ENCODE measurements at places on chromosomes 2 and 18.

DNA sequence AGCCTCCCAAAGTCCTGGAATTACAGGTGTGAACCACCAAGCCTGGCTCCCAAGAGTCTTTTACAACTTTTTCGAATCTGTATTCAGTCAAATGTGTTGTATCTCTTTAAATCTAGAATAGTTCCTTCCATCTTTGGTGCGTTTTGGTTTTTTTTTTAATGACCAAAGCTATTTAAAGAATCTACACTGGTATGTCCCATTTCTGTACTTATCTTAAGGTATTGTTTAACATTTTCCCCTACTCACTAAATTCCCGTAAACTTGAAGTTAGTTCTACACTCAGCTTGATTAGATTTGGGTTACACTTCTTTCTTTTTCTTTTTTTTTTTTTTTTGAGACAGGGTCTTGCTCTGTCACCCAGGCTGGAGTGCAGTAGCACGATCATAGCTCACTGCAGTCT is 63.8 kb downstream of the TMEM237 start:
- no peak for DNase-seq

DNA sequence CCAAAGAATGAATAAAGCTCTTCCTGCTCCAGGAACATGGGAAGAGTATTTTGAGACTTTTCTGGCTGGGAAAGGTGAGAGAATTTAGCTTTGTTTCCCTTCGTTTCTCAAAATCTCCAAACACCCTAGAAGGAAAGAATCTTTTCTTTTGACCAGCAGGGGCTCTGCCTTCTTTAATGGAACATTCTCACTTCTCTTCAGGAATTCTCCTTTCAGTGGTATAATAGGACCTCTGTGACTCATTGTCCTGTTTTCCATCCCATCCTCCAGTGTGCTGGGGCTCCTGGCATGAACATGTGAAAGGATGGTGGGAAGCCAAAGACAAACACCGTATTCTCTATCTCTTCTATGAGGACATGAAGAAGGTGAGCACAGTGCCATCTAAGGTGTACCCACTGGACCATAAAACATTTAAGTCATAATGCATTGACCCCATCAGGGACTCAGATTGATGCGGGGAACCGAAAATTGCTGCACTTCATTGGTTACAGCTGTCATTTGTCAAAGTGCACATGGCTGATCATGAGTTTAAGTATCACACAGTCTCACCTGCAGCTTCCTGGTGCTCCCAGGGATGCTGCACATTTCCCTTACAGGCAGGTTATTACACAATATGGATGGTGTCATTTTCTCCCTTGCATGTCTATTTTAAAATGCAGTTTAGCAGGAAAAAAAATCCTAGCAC is 5.5 kb downstream of the SULT1C4 start:
- no peak for DNase-seq

DNA sequence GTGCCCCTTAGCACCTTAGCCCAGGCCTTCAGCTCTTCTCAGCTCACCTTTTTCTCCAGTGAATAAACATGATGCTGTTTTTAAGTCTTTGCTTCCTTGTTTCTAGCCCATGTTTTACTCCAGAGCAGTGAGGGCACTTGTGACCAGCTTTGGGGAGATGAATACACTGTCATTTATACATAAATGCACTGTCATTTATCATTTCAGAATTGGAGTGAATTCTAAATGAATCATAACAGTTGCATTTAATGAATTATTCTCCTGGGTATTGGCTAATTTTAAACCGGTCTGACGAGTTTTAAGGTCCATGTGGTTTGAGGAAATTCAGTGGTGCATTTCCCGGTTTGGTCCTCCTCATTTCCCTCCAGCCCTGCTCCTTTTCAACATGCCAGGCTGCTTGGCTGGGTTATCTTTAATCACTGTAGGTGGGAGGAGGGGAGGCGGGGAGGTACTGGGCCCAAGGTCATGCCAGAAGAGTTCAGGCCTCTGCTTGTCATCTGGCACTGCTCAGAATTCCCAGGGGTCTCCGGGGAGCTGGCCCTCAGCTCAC is 23.9 kb downstream of the PRKCE start:
- DNase-seq, result no peak

DNA sequence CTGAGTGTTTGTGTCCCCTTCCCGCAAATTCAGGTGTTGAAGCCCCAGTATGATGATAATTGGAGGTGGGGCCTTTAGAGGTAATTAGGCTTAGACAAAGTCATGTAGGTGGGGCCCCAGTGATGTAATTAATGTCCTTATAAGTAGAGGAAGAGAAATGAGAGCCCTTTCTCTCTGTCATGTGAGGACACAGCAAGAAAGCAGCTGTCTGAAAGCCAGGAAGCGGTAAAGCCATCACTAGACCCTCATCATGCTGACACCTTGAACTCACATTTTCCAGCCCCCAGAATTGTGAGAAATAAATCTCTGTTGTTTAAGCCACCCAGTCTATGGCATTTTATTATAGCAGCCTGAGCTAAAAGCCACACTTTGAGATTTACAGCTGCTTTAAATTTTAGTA is 1580.0 kb downstream of the LRP1B start:
- no peak for DNase-seq

DNA sequence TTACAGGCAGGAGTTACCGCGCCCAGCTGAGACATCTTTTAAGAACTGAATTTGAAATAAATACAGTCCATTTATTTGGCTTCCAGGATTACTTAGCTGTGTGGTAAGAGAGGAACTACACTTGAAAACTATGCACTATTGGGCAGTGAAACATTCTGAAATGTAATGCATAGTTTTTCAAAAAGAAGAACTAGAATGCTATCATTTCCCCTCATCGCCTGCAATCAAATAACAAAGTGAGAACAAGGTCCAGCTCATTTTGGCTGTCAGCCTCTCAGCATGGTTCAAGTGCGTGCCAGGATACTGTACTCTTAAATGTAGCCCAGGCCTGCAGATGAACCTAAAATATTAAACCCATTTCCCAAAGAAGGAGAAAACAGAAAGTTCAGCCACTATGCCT is 76.6 kb upstream of the ARL5A start:
- no peak for DNase-seq

DNA sequence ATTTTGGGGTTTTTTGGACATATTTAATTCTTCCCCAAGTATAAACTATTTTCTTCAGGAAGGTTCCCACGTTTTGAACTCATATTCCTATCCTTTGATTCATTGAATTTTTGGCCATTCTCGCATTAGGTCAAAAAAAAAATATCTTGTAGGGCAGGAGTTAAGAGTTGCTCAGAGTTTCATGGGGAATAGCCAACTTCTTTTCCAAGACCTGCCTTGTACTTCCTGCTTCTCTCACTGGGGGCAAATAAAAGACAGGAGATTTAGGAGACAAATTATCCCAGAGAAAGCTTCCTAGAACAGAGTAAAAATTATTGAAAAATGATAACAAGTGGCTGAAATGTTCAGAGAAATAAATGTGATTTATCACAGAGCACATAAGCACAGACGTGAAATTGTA is 55.2 kb upstream of the BCL11A start:
- no peak for DNase-seq
